Stimulated activated CD8-positive, alpha-beta memory T cell treated with anti-CD3 and anti-CD28 coated beads, Interleukin-4, amount 100 ng/mL, for 48 hours (primary cell): ENCODE measurements at places on chromosomes 7 and 10.

DNA sequence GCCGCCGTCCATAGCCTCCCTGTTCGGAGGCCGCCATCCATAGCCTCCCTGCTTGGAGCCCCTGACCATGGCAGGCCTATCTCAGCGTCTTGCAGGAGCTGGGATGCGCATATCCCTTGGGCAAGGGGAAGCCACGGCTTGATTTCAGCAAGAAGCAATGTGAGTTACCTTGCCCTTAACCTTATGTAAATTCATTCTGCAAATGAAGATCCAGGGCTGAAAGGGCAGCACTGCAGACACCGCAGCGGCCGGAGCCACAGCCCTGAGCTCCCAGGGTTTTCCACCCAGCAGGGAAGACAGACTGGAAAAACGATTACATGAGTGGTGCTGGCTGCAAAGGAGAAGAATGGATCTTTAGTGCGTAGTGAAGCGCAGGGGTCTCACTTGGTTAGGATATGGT lies 95.8 kb downstream of the SEC61G start:
- DNase-seq = no peak

DNA sequence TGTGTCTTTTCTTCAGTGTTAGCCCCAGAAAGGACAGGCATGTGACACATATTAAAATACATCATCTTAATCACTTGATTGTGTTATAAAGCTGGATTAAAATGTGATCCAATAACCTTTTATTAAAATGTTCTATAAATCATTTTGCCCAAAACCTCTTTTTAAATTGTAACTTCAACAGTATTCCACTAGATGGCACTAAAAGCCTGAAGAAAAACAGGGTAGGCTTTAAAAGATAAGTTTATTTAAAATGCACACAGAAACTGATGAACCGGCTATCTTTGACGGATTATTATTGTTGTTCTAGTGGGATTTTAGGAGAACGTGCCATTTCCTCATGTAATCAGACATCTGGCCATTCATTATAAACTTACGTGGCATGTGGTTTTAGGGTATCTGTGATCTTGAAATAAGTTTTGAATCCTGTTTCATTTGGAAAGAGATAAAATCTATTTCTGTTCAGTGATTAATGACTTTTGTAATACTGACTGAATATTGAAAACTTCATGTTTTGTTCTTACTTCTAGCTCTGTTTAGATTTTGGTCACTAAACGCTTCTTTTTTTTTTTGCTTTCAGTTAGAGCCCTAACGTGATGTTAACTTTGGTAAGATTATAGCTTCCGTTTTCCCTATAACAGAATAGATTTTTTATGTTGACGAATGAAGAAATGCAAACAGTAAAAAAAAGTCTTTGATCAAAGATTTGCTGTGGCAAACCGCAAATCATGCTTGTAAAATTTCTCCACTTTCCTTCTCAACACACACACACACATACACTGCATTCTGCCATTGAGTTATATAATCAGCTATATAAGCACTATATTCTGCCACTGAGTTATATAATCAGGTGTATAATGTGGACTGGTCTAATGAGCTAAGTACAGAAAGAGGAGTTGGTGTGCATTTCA lies 13.6 kb downstream of the VPS50 start:
- no peak for DNase-seq

DNA sequence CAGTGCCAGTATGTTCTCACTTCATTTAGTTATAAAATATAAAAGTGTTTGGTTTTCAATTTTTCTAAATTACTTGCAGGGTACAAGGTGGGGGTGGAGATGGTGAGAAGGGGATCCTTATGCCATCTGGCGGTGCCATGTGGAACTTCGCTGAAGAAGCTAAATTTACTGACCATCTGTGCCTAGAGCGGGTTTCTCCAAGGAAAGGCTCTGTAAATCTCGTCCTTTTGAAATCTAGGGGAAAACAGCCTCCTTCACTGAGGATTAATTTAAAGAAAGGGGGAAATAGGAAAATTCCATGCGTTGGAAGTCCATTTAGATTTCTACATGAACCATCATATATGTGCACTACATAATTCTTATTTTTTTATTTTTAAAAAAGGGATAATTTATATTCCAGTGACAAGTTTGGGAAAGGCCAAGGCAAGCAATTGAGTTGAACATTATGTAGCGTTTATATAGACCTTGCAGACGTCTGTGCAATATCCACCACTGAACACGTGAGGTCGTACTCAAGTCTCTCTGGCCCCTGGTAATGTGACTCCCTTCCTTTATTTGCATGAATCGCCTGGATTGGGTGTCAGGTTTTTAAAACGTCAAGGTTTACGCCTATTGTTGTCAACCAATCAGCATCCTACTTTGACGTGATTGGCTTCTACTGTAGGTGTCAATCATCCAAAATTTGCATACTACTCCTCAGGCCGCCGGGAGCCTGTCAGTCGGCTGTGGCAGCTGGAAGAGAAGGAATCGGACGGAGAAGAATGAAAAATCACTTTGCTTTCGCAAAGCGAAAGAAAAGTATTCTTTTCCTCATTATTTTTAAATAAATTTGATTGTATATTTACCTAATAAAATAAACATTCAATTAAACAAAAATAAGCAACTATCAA lies 297.1 kb upstream of the NFE2L3 start:
- DNase-seq = peak; percentile 64

DNA sequence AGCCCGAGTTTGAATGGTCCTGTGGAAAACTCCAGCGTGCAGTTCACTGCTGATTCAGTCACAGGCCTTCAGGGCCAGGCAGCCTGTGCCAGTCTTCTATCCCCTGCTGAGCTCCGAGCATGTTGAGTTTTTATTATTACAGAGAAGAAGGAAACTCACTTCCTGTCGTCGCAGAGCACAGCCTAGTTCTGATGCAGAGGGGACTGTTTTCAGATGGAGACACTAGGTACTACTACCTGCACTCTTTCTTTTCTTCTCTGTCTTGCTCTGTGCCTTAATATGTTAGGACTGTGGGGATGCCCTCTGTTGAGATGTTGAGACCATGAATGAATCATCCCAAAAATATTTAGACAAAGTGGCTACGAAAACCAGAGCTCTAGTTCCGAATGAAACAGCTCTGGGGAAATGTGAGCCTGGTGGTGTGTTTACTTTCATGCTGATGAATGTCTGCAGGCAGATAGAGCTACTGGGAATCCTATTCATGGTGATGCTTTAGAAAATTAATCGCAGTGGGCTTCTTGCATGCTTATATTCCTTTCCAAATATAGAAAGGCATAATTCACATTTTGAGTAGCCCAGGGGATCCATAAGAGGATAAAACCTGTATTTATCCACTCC lies 29.6 kb downstream of the CASP7 start:
- DNase-seq = no peak

GRCh38 chr7:34338961-34339526 lies 319.0 kb upstream of the NPSR1 start:
- DNase-seq = no peak

- peak; percentile 56 for DNase-seq
Measured at GRCh38 chr10:60032723-60033122, 126.4 kb upstream of the CCDC6 start.

- no peak for DNase-seq
Measured at GRCh38 chr7:116198748-116199410, 11.5 kb upstream of the TES start.

DNA sequence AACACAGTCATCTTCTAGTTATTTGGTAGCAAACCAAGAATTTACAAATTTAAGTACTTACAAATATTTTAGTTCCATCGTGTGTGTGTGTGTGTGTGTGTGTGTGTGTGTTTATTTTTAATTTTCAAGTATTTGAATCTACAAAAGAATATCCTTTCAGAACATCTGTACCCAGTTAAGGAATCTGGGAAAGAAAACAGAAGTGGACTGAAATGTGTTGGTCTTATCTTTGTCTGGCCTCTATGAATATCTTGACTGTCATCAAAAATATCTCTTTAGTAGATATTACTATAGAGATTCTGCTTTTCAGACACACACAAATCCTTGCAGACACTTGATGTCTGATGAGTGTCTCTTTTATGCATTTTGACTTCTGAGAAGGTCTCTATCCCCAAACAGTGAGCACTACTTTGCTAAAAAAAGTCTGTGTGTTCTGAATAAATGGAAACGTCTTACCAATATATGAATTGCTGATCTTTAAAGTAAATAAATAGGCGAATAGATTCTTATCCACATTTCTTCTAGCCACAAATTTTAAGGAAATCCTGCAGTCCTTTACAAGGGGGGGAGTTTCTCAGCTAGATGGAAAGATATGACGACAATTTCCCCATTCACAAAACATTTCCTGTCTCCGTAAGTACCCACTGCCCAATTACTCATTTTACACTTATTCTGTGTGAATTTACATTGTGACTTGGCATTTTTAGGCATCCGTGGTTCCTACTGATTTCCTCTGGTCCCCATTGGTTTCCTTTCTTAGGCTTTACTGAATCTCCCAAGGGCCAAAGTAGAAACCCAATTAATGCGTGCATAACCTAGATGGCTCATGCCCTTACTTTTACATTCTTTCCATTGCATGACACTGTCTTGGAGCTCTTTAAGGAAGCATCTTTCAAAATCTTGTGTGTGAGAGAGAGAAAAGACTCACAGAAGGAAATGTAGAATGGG lies 36.0 kb downstream of the NRCAM start:
- DNase-seq = no peak

GRCh38 chr7:20030417-20030816 lies 186.8 kb downstream of the MACC1 start:
- no peak for DNase-seq

- DNase-seq = no peak
Measured at GRCh38 chr10:74888962-74889661, 62.7 kb downstream of the KAT6B start.

DNA sequence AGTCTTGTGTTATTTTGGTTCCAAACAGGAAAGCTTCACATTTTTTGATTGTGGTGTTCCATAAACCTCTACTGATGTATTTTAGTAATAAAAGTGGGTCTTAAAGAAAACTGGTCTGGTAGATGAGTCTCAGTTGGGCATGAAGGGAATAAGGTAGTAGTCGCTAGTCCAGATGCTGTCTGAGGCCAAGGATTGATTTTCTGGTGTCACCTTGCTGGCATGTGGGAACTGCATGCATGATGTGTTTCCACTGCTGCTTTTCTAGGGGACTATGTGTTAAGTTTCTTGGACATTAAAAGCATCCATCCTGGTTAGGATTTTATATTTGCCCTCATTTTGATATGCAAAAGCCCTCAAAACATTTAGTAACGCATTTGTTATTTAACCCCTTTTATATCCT lies 123.7 kb upstream of the GJD4 start:
- DNase-seq = no peak

- no peak for DNase-seq
Measured at GRCh38 chr10:126087796-126088505, 191.6 kb downstream of the FANK1 start.

DNA sequence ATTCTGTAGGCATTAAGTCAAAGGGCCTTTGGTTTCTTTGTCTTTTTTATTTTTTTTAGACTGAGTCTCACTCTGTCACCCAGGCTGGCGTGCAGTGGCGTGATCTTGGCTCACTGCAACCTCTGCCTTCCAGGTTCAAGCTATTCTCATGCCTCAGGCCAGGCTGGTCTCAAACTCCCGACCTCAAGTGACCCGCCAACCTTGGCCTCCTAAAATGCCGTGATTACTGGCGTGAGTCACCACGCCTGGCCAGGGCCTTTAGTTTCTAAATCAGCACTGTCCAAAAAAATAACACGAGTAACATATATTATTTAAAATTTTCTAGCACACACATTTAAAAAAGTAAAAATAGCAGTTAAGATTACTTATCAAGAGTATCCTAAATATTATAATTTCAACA lies 11.1 kb upstream of the ACSL5 start:
- no peak for DNase-seq

DNA sequence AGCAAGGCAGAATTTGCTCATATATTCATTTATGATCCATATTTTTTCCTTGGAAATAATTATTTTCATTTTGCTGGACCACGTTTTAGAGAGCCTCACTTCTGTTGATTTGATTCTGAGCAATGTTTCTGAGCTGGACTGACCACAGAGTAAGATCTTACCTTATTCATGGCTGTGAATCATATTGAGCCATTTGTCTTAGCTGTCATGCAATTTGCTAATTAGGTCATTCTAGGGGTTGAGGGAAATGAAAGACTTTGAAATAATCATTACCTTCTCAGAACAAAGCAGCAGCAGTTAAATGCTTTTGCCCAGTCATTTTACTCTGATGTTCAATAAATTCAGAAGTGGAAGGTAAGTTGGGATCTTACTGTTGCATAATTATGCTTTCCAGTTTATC lies 251.4 kb downstream of the SDK1 start:
- DNase-seq = no peak

GRCh38 chr10:101122270-101123084 lies 8.6 kb upstream of the TLX1 start:
- DNase-seq = no peak

GRCh38 chr10:67971311-67971710 lies 86.9 kb downstream of the SIRT1 start:
- no peak for DNase-seq

DNA sequence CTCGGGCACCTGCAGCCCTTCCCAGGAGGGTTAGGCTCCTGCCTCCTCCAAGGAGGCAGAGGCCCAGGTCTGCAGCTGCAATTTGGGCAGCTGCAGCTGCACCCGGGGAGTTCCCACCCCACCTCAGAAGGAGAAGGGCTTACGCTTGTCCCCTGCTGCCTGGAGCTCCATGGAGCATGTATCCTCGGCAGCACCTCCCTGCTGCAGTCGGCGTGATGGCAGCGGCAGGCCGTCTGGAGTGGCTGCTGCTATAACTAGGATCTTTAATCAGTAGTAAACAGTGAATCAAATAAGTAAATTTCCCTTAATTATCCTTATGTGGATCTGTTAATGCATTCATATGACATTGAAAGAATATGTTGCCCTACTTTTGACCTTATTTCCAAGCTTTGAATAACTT lies 167.0 kb downstream of the PON1 start:
- no peak for DNase-seq

- no peak for DNase-seq
Measured at GRCh38 chr10:49044293-49045193, 70.8 kb downstream of the VSTM4 start.

DNA sequence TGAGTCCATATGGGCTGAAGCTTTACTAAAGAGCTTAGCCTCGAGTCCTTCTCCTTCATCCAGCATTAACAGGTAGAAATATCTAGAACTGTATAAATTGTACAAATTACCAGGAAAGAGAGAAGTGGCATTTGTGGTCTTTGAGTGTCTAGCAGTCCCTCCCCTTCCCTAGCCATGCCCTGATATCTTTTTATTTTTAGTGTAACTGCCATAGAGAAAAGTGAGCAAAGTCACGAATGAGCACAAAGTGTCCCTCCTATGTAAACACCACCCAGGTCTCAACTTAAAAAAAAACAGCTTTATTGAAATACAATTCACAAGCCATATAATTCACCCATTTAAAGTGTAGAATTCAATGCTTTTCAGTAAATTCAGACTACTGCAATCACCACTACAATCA lies 339.0 kb upstream of the ZMIZ1 start:
- no peak for DNase-seq
